ENCODE measurements at places on chromosomes 12 and 14. TPM values are rescaled to one million over a fixed set of nuclear protein-coding genes. Genes with fewer than 3 reads are reported as not detected.

DNA sequence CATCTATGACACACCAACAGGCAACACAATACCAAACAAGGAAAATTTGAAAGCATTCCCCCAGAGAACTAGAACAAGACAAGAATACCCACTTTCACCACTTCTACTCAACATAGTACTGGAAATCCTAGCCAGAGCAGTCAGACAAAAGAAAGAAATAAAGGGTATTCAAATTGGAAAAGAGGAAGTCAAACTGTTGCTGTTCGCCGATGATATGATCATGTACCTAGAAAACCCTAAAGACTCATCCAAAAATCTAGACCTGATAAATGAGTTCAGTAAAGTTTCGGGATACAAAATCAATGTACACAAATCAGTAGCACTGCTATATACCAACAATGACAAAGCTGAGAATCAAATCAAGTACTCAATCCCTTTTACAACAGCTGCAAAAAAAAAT is 8.1 kb upstream of the ATL1 start:
- H3K36me3 ChIP-seq: peaks cover 2% of the 10 kb centered on the region
- no peak overlapping the region for H3K27ac ChIP-seq
- H3K4me1 ChIP-seq: peaks cover 5% of the 10 kb centered on the region
- H3K4me3 ChIP-seq: no peak overlapping the region
- no peak for DNase-seq

DNA sequence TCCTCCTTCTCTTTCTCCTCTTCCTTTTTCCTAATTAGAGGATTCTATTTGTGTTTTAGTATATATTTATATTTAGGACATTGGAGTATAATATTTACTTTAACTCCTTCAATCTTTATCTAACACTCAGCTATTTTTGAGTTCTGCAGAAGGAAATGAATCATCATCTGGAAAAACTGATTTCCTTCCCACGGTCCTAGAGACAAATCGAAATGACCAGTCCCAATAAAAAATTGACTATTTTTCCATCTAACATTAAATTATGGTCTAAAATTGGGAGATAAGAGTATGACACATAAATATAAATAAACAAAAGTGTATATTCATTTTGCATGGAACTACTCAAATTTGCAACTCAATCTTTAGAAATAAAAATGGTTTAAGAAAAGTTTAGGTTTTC is 167.4 kb downstream of the TMTC3 start:
- no peak for DNase-seq
- peaks cover 2% of the 10 kb centered on the region for H3K4me1 ChIP-seq
- no peaks in the 10 kb centered on the region for H3K36me3 ChIP-seq
- H3K27ac ChIP-seq: no peak overlapping the region

DNA sequence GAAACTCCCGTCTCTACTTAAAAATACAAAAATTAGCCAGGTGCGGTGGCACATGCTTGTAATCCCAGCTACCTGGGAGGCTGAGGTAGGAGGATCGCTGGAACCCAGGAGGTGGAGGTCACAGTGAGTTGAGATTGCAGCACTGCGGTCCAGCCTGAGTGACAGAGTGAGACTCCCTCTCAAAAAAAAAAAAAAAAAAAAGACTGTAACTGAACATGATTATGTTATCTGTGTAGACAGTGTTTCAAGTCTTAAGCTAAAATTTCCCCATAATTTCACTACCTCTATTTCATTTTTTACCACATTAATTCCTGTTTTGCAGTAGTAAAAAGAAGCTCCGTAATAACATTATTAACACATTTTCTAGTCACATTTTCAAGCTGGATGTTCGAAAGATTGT is 5.4 kb downstream of the PLBD1 start:
- no peak for DNase-seq
- no peak overlapping the region for H3K27ac ChIP-seq
- peaks cover 3% of the 10 kb centered on the region for H3K27me3 ChIP-seq
- no peak overlapping the region for H3K4me3 ChIP-seq

DNA sequence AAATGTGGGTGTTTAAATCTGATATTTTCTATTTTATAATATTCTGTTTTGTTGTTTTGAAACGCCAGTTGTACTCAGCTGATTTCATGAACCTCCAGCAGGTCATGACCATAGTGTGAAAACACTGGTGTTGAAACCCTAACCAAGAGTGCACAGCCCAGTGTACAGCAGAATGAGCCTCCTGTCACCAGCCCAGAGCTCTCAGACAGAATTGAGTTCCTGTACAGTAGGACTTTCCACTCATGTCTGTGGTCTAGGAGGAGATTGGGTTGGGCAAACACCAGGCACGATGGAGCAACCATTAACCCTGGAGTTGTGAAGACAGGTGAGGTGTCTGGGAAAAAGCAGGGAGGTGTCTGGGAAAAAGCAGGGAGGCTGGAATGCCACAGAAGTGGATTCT is 908.8 kb downstream of the VRK1 start:
- no peaks in the 10 kb centered on the region for H3K27me3 ChIP-seq
- DNase-seq: peak; percentile 25
- H3K27ac ChIP-seq: peak overlapping the region; percentile 82
- H3K36me3 ChIP-seq: no peaks in the 10 kb centered on the region

DNA sequence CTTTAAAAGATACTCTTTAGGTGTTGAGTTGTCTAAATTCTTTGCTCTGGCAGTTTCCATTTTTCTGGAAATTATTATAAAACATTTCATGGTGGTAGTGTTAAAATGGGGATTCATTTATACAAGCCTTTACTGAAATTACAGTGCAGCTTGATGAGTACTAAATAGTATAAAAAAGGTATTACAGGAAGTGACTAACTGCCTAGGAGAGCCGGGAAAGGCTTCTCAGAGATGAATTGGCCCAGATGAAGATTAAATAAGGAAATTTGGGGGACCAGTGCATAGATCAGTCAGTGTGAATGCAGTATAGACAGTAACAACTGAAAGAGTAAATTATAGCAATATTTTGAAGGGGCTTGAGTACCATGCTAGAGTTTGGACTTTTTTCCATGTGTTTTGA is 7.5 kb downstream of the PSMA6 start:
- peak overlapping the region; percentile 91 for H3K27ac ChIP-seq
- H3K27me3 ChIP-seq: no peaks in the 10 kb centered on the region
- H3K4me1 ChIP-seq: peaks cover 78% of the 10 kb centered on the region
- peak overlapping the region; percentile 0 for H3K4me3 ChIP-seq
- DNase-seq: no peak

DNA sequence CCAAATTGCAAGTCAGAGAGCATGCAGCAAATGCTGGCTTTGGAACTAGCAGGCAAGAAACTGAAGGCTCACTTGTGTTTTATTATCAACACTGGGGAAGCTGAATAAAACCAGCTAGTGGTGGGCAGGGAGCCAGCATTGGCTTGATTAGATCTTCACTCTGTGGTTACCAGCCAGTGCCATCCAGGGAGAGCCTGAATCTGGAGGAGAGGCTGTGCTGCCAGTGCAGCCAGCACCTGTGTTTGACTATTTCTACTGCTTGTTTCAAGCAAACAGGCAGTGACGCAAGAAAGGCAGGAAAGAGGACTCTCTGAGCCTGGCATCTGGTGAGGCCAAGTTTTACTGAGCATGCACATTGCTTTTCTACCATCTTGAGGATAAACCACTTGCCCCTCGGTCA is 247.0 kb downstream of the PHLDA1 start:
- no peak overlapping the region for H3K4me3 ChIP-seq
- DNase-seq: no peak

GRCh38 chr12:29081101-29081500 is 68.0 kb upstream of the FAR2 start:
- H3K27ac ChIP-seq: no peak overlapping the region
- peaks cover 11% of the 10 kb centered on the region for H3K4me1 ChIP-seq
- peaks cover 11% of the 10 kb centered on the region for H3K27me3 ChIP-seq
- H3K36me3 ChIP-seq: no peaks in the 10 kb centered on the region

DNA sequence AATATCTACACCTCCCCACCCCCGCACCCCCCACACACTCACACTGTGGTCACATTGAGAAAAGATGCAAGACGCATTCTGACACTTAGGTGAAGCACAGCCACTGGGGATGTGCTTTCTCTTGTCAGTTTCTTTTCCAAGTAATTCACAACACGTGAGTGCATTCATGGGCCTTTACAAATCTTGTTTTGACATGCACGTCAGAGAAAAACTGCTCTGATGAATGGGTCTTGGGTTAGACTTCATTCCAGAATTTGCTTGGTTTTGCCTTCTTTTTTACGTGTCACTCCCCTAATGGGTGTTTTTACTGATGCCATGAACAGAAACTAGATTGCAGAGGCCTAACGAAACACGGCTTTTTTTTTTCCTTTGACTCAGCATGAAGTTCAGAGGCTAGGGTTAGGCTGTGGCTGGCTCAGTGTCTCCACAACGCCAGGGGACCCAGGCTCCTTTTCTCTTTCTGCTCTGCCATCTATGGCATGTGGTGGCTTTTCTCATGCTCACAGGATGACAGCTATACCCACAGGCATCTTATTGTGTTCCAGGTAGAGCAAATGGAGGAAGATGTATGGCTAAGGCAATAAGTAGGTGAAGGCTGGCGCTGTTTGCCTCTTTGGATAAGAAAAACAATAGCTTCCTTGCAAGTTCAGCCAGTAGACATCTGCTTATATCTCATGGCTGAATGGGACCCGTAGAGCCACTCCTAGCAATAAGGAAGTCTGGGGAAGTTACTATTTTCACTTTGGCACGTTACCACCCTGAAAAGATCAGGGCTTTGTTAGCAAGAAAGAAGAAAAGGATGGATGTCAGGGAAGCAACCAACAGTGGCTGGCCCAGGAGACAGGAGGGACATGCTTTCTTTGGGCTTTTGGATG is 253.3 kb downstream of the SLC15A4 start:
- peak; percentile 51 for DNase-seq
- peak overlapping the region; percentile 25 for H3K27ac ChIP-seq
- no peak overlapping the region for H3K4me3 ChIP-seq
- no peaks in the 10 kb centered on the region for H3K27me3 ChIP-seq
- peaks cover 4% of the 10 kb centered on the region for H3K4me1 ChIP-seq

DNA sequence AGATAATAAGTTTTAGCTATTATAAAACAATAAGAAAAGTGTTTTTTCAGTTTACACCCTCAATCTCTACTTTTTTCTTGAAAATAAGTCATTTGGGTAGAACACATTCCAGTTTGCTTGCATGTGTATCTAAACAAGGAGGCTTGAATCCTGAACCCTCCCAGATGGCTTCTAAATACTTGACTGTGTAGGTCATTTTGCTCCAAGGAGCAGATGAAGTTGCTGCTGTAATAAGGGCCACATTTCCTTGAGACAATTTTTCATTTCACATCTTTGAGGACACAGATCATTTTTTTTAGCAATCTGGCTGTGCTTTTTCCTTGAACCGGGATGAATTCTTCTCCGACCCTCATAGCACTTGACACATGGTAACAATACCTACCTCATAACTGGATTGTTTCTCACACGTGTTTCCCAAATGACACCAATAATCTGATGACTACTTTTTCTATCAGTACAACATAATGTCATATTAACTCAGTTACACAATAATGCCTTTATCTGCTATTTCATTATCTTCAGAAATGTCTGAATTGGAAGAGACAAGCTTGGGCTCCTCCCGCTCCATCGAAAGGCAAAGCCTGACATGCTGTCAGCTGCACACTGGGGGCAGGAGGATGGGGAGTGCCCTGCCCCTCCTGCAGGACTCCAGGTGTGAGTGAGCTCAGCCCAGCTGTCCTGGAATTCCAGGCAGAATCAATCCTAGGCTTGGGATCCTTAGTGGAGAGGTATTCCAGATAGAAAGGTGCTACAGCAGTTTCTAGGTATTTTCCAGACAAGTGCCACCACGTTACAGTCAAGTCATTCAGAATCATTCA is 30.9 kb downstream of the GPHB5 start:
- H3K4me3 ChIP-seq: no peak overlapping the region
- DNase-seq: no peak
- peaks cover 5% of the 10 kb centered on the region for H3K27me3 ChIP-seq
- no peak overlapping the region for H3K27ac ChIP-seq
- no peaks in the 10 kb centered on the region for H3K36me3 ChIP-seq

DNA sequence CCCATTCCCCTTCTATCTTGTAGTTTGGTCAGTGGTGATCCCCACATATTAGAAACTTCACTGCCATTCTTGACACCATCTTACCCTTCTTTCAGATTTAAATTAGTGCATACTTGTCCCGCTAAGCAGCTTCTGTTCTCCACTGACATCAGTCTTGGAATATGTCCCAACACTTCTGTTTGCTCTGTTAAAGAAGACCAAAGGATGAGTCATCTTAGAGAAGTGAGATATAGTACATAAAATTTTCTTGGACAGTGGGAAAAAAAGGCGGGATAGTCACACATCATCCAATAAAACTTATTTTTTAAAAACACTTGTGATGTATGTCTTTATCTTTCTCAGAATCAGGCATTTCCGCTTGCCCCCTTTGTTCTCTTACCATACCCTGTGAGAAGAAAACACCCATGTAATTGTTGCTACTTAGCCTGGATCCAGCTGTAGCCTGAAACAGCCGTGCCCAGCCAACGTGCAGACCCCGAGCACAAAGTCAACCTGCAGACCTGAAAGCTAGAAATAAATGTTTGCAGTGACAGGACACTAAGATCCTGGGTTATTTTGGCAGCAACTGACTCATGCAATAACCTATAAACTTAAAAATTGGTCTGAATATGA is 100.1 kb upstream of the PDE3A start:
- no peaks in the 10 kb centered on the region for H3K36me3 ChIP-seq
- H3K27ac ChIP-seq: no peak overlapping the region
- H3K27me3 ChIP-seq: no peaks in the 10 kb centered on the region

- no peaks in the 10 kb centered on the region for H3K36me3 ChIP-seq
- DNase-seq: peak; percentile 95
- no peak within 1 kb of the TSS for H3K27ac ChIP-seq
- H3K4me1 ChIP-seq: peaks cover 3% of the 10 kb centered on the region
- H3K4me3 ChIP-seq: peak within 1 kb of the TSS; percentile 29
- peaks cover 20% of the 10 kb centered on the region for H3K27me3 ChIP-seq
These were observed at the start of gene RNF212B for GRCh38 chr14:23237772-23238594. Gene RNF212B (plus strand): TSS chr14:23237936. CDS start chr14:23240346, 2,410 bp downstream.

GRCh38 chr14:92964124-92965109 is 41.5 kb downstream of the CHGA start:
- no peak overlapping the region for H3K4me3 ChIP-seq
- no peaks in the 10 kb centered on the region for H3K27me3 ChIP-seq
- DNase-seq: no peak
- H3K4me1 ChIP-seq: no peaks in the 10 kb centered on the region
- no peaks in the 10 kb centered on the region for H3K36me3 ChIP-seq

- DNase-seq: no peak
- H3K4me3 ChIP-seq: no peak overlapping the region
- H3K36me3 ChIP-seq: no peaks in the 10 kb centered on the region
- no peaks in the 10 kb centered on the region for H3K4me1 ChIP-seq
These were observed 199.8 kb upstream of the ARHGAP5 start for GRCh38 chr14:31877255-31877798.

Gene NTF3
- not detected for total RNA-seq

Gene LAG3
- 88.2 TPM for total RNA-seq

Gene ATP5MC2
- total RNA-seq: 415 TPM

Gene PTHLH
- not detected for total RNA-seq

Data from activated CD4-positive, alpha-beta T cell treated with anti-CD3 and anti-CD28 coated beads for 36 hours (primary cell).